CD4-positive, alpha-beta T cell treated with Interleukin-1 beta for 1 hour (primary cell): ENCODE measurements at places on chromosomes 5 and 9.

GRCh38 chr9:111676116-111676515 is 14.7 kb downstream of the GNG10 start:
- no peak for DNase-seq

DNA sequence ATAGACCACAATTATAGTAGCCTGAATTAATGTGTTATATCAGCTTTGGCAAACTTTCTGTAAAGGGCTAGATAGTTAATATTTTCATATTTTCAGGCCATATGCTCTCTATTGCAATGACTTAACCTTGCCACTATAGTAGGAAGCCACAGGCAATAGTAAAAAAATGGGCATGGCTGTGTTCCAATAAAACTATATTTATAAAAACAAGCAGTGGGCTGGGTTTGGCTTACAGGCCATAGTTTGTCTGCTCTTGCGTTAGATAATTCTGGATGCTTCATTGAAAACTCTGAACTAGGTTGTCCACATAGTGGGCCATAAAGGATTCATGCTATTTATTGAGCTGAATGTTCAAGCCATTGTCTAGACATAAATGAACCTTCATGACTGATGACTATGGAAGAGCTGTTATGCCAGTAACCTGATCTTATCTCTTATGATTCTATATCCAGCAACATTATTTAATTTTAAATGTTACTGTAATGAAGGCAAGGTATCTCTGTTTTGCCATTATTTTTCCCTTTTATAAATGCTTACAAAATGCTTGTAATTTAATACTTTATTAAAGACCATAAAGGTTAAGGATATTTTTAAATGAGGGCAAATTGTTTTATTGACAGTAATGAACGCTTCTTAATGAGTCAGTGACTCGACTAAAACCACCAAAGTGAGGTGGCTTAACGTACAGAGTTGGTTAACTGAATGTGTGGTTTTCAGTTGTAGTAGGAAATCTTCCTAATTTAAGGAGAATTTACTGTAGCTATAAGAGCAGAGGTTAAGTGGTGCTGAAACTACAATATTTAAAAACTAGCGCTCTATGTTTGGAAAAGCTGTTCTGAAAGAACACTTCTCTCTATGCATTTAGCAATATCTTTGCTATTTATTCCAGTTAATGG is 560.6 kb downstream of the PRR16 start:
- DNase-seq = no peak

DNA sequence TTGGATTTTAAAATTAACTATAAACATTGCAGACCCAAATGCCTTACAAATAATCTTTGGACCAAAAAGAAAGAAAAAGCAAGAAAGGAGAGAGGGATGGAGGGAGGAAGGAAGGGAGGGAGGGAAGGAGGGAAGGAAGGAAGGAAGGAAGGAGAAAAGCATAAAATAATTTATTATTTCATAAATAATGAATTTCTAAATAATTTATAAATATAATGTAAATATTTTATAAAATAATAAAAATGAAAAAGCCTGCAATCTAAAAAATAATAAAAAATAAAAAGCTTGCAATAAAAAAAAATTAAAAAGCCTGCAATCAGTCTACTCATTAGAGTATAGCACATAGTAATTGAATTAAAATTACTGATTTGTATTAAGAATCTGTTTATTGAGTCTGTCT is 614.3 kb downstream of the ISL1 start:
- no peak for DNase-seq

GRCh38 chr5:91074615-91075014 is 308.5 kb downstream of the ARRDC3 start:
- no peak for DNase-seq

DNA sequence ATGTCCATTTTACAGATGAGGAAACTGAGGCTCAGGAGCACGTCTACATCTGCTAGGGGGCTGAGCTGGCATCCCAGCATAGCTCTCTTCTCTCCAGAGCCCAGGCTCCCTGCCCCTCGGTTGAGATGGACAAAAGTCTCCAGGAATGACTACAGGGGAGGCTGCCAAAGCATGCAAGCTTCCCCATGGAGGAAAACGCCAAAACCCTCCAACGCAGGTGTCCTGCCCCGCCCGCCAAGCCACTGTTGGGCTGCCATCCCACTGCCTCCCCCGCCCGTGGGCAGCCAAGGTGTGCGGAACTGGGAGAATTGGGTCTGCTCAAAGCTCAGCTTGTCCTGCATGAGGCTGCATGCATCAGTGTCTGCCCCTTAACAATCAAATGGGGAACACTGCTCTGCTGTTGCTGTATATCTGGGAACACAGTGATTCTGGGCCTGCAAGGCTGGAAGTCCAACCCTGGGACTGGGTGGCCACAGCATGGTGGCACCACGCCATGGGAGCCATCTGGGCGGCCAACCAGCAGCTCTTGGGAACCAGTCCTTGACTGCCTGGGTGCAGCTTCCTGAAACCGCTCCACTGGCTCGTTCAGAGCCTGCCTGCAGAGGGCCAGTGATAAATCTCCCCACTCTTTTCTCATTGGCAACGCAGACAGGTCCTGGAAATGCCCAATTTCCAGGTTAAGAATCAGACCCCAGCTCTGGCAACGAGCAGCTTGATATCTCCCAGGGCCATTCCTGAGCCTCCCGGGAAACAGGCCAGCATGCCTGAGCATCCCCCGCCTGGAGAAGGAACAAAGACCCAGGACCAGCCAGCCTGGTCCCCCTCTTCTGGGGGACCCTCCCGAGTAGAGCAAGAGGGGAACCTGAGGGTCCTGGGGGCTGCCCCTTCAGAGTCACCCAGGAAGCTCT is 3.5 kb downstream of the RALGDS start:
- no peak for DNase-seq

- DNase-seq = no peak
These were observed 342.5 kb upstream of the ACTBL2 start for GRCh38 chr5:57825031-57825686.

GRCh38 chr9:123321616-123322272 is 34.3 kb upstream of the CRB2 start:
- no peak for DNase-seq
